ENCODE measurements at places on chromosomes 6 and 20.

GRCh38 chr6:136012198-136012887 is 160.8 kb downstream of the PDE7B start:
- DNase-seq: no peak

DNA sequence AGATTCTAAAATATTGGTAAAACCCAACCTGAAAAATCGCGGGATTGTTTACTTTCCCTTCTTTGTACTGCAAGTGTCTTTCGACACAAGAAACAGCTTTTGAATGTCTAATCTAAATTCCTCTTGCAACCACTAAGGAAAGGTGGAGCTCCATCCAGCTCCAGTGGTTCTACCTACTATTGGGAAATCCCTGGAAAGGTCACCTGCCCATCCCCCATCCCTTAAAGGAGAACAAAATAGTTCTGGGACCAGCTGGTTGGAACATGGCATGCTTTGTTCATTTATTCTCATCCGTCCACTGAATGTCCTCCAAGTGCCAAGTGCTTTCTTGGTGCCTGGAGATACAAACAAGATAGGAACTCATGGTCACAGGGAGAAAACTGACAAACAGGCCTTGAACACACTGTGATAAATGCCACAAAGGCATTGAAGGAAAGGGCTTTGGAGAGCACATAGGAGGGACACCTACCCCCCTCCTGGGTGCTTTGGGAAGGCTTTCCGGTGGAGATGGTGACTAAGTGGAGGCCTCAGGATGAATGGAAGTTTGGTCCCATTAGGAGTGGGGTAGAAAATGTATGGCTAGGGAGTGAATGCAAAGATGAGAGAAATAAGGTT is 2.3 kb upstream of the CITED2 start:
- DNase-seq: no peak

DNA sequence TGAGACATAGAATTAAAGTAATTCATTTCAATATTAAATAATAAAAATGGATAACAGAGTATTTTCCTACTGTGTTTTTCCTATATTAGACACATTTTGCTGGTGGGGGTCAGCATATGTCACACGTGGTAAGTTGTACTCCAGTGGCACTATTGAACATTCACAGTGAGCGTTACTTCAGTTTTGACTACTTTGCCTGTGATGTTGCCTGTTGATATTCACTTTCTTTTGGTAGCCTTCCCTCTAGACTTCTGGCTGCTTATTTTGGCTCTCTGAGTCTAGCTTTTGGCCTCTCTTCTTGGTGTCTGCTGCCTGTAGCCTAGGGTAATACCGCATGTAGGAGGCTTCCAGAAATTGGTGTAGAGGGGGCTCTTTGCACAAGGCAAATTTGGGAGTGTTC is 64.4 kb upstream of the TFB1M start:
- no peak for DNase-seq

GRCh38 chr6:26322645-26323482 is 42.1 kb upstream of the BTN3A2 start:
- peak; percentile 79 for DNase-seq

GRCh38 chr20:33584976-33585375 is 77.2 kb upstream of the C20orf144 start:
- no peak for DNase-seq

DNA sequence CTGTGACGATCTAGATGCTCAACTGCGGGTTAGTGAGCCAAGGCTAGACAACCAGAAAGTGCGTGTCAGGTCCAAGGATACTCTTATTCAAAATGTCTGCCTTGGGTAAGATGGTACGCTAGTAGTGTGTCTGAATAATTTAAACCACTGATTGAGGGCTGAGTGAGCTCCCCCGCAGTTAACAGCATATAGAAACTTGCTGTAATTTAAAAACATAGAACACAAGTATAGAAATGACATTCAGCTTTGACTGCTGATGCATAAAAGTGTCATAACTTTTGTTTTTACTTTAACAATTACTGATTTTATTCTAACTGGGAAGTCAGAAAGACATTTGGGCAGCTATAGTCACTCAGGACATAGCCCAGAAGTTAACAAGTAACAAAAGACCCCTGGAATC is 45.6 kb upstream of the SLC22A1 start:
- no peak for DNase-seq

DNA sequence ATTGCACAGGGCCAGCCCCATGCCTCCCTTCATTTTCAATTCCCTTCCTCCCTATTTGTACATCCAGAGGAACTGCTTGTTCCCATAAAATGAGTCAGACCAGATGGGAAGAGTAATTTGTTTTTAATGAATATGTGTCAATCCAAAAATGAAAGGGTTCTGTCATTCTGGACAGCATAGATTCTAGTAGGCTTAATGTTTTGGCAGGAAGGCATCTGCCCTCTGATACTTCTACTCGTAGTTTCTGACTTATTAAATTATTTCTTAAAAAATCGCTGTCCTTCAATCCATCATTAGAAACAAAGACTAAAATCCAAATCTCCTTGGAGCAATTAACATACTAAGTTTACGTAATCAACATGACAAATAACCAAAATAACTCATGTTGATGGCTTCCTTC is 665.5 kb downstream of the TENT5A start:
- DNase-seq: no peak

- DNase-seq: no peak
These were observed 88.9 kb upstream of the ATXN1 start for GRCh38 chr6:16849988-16850680.

DNA sequence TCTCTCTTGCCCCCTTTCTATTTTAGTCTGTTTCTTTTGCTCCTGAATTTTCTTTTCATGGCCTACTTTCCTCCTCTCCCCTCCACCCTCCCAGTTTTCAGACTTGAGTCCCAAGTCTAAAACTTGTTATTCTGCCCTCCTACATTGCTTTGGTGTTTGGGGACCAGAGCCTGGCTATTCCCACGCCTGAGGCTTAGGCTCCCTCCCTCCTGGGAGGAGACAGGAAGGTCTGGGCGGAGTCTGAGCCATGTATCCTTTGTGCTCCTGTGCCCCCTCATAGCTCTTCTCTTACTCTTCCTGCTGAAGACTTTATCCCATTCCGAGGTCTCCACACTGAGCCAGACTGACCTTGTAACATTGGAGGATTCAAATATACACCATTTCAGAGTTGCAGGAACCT is 69.5 kb downstream of the DAAM2 start:
- DNase-seq: no peak

All from CD8-positive, alpha-beta memory T cell (primary cell).